Femur (tissue), 1 donor: ENCODE measurements at places on chromosomes 3 and 15.
A peak's percentile ranks its signal among the peaks of the same experiment; 100 is the strongest.

DNA sequence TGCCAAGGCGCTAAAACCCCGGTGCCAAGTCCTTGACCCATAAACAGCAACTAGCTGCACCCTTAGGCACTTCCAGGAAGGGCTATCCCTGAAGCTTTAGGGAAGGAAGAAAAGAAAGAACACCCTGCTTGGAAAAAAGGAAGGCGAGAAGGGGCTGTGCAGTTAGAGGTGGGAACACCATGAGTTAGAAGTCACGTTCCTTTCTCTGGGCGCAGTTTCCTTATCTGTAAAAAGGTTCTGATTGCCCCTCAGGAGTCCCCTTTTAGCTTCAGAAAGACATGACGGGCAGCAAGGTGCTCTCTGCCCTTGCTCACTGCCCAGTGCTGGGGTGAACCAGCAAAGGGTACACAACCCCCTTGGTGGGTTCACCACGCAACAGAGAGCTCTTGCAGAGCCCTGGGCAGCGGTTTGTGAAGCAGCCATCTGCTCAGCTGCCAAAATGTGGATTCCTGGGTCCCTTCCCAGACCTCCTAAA lies 798 bp downstream of the GCHFR start:
- DNase-seq = no peak

- DNase-seq = no peak
These were observed 51.7 kb downstream of the TRANK1 start for GRCh38 chr3:36893137-36893557.

DNA sequence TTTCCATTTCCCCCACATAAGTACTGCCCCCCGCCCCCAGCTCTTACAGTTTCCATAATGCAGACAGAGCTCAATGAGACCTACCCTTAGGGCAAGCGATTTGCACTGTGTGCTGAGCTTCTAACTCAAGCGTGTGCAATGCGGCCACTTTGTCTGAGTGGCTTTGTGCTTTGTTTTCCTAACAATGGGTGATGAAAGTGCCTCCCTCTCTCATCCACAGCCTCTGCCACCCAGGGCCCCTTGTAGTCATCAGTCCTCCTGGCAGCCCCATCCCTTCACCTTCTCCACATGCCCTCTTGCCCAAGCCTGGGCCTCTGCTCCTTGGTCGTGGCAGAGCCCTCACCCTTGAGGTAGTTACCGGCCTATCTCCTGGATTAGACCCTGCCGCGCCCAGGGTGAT lies 17.2 kb downstream of the DAPK2 start:
- DNase-seq = no peak

DNA sequence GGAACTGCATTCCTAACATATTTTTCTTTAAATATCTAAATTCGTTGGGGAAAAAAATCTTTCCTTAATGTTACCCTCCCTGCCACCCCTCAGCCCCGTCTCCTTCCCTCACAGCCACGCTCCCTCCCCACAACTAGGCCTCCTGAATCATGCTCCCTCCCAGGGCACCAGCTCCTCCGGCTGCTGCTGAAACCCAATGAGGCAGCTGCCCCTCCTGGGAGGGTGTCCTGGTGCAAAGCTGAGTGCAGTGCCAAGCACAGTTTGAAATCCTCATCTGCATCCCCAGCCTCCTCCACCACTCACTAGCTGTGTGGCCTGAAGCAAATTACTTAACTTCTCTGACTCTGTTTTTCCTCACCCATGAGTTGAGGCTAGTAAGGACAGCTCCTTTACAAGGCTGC lies 2.7 kb upstream of the NR2E3 start:
- DNase-seq = no peak

DNA sequence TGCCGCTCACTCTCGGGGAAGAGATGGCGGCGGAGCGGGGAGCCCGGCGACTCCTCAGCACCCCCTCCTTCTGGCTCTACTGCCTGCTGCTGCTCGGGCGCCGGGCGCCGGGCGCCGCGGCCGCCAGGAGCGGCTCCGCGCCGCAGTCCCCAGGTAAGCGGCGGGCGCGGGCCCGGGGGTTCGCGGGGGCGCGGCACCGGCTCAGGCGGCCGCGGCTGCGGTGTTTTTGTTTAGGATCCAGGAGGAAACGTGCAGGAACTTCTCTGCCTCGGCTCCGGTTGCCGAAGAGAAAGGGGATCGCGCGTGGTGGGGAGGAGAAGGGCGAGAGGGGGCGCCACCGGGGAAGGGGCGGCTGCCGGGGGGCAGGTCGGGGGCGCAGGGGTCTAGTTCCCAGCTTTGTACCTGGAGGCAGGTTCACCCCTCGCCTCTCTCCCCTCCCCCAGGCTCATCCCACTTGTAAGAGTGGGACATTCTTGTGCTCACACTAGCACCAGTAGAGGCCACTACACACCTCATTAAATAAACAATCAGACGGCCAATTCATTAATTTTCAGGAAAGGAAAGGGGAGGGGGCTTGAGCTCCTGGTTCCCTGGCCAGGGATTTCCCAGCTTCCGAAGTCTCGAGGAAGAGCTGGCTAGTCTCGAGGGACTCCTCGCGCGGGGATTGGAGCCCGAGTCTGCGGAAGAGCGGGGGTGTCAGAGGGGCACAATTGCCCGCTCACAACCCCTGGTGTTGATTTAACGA lies 562 bp downstream of the NEO1 start:
- DNase-seq = peak; percentile 61

- no peak for DNase-seq
These were observed 48.3 kb downstream of the SLC6A20 start for GRCh38 chr3:45748068-45748467.

DNA sequence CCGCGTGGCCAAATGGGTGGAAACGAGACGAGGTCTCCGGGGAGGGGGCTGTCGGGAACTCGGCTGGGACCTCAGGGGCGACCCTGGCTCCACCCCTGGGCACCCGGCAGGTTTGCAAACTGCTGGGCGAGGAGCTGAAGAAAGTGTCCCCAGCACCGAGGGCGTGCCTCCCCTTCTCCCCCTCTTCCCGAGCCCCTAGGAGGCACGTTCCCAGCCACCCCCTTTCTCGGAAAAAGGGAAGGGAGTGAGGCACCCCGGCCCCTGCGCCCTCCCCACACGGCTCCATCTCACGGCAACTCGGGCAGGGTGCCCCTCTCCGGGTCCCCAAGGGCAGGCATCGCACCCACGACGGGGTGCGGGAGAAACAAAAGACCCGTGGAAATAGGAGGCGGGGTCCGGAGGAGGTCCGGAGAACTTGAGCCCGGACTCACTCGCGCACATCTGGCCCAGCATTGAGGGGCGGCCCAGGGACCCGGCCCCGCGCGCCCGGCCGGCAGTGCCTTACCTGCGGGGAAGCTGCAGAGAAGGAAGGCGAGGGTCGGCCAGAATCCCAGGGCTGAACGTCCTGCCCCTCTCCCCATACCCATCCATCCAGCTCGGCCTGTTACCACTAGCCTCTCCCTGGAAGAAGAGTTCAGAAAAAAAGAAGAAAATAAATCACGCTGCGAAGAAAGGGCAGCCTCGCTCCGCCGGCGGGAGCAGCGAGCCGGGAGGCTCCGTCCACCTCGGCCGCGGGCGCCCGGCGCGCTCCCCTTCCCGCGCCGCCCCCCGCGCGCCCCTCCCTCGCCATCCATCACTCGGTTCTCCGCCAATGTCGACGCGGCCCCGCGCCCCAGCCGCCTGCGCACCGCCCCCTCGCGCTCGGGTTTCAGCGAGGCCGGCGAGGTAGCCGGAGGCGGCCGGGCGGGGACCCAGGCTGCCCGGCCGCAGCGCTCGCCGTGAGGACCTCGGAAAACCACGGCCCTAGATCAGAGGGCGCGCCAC lies 16.3 kb downstream of the RGMA start:
- peak; percentile 94 for DNase-seq

DNA sequence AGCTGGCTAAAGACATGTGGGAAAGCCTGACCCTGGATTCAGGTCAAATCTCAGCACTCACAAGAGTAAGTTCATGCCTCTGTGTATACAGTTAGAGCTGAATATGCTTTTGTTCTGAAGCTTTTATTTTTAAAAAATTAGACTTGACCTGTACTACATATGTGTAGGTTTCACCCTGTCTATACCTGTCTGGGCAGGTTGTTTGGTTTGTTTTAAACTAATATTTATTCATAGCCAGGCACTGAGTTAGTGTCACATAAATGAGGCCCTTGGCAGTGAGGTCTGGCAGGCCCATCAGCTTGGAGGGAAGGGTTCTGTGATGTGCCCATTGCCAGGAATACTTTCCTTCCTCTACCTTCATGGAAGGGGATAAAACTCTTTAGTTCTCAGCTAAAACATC lies 1.9 kb downstream of the DNAJA4 start:
- no peak for DNase-seq

DNA sequence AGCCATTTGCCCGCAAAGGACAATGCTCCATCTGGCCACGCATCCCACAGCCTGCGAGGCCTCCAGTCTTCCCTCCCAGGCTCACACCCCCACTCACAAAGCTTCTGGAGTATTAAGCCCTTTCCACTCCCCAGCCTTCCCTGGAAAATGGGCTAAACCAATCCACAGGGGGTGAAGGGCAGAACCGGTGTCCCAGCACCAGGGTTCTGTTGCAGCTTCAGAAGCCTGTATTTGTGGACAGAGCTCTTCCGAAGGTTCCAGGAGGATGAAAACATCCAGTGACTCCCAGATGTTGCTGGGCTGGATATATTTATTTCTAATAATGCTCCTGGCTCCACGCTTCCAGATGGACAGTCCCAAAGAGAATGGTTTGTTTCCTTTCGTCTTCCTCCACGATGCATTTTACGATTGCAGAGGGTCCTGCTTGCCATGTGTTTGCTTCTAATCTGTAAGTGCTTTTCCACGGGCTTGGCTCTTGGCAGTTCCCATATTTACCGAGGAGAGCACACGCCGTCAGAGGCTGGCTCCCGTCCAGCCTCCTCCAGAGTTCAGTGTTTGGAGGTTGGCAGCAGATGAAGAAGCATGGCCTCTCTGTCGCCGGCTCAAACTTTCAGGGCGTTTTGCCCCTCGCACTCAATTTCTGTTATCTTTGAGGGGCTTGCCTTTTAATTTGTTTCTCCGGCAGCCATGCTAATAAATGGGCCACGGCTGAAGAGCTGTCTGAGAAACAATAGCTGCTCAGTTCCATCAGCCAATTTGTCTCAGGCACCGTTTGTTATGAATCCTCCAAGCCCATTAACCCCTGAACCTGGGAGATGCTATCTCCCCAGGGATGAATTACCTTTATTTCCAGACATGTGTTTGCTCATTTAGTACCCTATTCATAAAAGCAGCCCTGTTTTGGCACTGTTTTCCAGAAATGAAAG lies 367.9 kb upstream of the PROK2 start:
- peak; percentile 87 for DNase-seq

DNA sequence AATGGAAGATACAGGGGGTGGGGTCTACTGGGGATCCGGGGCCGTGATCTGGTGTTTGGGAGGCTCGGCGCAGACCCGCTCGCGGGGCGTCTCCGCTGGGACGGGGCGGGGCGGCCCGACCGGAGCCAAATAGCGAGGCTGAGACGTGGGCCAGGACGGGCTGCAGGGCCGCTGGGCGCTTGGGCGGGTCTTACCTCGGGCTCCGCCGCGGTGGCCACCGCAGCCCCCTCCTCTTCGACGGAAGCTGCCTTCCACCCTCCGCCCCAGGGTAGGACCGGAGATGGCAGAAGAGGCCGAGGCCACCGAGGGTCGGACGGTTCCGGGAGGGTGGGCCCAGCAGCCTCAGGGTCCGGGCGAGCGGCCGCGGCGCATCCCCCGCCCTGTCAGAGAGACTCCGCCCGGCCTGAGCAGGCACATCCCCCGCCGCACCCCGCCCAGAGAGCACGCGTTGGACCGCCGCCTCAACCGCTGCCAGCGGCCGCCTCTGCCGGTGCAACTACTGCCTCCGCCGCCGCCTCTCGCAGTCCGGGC lies 399 bp downstream of the MYO9A start:
- DNase-seq = peak; percentile 87

DNA sequence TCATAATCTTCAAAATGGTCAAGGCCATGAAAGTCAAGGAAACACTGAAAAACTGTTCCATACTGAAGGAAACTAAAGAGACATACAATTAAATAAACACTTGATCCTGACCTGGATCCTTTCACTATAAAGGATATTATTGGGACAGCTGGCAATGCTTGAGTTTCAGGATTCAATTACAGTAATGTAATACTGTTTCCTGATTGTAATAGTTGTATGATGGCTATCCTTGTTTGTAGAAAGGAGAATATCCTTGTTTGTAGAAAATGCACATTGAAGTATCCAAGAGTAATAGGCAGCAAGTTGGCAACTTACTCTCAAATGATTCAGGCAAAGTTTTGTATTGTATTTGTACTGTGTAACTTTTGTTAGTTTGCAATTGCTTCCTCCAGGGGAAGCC lies 4.6 kb downstream of the CIDEC start:
- DNase-seq = no peak

DNA sequence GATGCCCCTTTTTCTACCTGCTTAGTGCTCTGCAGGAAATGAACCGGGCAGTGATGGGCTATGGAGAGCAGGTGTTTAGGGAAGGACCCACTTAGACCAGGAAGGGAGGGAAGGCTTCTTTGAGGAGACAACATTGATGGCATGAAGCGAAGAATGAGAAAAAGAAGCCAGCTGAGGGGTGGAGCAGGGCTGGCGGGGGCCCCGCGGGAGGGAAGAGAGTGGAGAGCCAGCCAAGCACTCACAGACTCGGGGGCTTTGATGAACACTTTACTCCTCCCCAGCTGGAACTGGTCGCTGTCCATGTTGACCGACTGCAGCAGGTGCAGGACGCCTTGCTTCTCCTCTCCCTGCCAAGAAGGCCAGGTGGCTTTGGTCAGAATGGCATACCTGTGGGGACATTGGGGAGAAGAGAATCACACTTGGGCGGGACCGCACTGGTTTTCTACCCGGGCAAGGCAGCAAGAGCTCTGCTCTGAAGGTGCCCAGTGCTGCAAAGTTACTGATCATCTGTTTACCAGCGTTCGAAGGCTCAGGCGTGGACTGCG lies 28.4 kb upstream of the LDHAL6B start:
- DNase-seq = peak; percentile 61

- DNase-seq = peak; percentile 26
These were observed 535 bp downstream of the MCTP2 start for GRCh38 chr15:94231723-94232468.

GRCh38 chr3:66465587-66465986 lies 35.2 kb downstream of the LRIG1 start:
- DNase-seq = no peak
